ENCODE measurements at places on chromosomes 5 and 9.

- no peak for DNase-seq
Measured at GRCh38 chr9:103458826-103459225, 463.7 kb downstream of the CYLC2 start.

- no peak for DNase-seq
Measured at GRCh38 chr9:133787754-133788025, 49.5 kb upstream of the SARDH start.

DNA sequence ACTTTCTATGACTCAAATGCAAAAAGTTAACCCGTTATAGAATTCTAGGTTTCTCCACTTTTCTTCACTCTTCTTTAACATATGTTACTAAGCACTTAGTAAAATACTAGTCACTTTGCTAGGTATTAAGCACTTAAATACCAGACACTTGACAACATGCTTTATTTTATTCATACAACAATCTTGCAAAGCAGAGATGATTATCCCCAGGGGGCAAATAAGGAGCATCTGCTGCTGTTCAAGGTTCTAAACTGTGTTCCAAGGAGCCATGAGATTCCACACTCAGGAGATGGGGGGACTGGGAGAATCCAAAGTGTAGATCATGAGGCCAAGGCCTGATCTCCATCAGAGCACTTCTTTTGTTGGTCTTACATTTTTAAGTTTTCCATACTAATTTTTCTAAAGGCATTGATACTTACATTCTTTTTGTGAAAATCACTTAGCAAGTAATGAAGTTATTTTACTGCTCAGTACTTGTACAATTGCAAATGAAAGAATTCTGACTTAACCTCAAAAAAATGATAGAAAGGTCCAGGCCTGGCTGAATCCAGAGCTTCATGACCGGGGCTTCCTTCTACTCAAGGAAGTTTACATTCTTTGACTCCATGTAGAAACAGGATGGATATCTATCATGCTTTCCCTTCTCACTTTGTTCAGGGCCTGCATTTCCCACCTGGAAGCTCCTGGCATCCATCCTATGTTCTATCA is 504.4 kb upstream of the WWC1 start:
- DNase-seq, result no peak

- DNase-seq, result peak; percentile 20
Measured at GRCh38 chr9:37466037-37466709, 923 bp upstream of the ZBTB5 start.

- no peak for DNase-seq
Measured at GRCh38 chr5:91293131-91293530, 90.0 kb downstream of the ARRDC3 start.

GRCh38 chr5:17305964-17306725 is 88.7 kb downstream of the BASP1 start:
- no peak for DNase-seq

GRCh38 chr9:91060520-91061343 is 259.1 kb downstream of the SYK start:
- no peak for DNase-seq

GRCh38 chr9:126689027-126689825 is 75.5 kb downstream of the LMX1B start:
- DNase-seq, result no peak

All from natural killer cell (primary cell).